ENCODE measurements at places on chromosomes 16 and 17.
A peak's percentile ranks its signal among the peaks of the same experiment; 100 is the strongest.

- DNase-seq: no peak
These were observed 119.0 kb downstream of the MYO1D start for GRCh38 chr17:32757963-32758362.

DNA sequence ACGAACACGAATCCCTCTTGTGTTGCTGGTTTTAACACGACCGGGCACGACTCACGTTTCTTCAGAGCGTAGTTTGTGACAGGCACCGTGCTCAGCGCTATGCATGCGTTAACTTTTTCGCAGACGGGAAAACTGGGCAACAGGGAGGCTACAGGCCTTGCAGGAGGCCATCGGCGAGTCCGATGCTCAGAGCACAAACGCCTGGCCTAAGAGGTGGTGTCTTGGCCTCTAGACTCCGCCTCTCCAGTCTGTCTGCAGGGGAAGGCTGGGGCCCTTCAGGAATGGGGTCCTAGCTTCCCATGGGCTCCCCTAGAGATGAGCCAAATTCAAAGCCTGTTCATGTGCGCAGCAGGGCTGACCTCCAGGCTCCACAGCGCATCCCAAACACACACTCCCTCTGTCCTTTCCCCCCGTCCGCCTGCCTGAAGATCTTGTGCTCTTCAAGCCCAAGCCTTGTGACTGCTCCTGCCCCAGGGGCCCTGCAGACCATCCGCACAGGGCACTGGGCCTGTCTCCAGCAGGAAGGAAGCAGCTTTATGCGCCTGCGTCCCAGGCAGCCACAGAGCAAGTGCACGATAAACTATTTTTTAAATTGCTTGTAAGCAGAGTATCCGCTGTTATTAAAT, 3.1 kb downstream of the CLCN7 start:
- DNase-seq: no peak

DNA sequence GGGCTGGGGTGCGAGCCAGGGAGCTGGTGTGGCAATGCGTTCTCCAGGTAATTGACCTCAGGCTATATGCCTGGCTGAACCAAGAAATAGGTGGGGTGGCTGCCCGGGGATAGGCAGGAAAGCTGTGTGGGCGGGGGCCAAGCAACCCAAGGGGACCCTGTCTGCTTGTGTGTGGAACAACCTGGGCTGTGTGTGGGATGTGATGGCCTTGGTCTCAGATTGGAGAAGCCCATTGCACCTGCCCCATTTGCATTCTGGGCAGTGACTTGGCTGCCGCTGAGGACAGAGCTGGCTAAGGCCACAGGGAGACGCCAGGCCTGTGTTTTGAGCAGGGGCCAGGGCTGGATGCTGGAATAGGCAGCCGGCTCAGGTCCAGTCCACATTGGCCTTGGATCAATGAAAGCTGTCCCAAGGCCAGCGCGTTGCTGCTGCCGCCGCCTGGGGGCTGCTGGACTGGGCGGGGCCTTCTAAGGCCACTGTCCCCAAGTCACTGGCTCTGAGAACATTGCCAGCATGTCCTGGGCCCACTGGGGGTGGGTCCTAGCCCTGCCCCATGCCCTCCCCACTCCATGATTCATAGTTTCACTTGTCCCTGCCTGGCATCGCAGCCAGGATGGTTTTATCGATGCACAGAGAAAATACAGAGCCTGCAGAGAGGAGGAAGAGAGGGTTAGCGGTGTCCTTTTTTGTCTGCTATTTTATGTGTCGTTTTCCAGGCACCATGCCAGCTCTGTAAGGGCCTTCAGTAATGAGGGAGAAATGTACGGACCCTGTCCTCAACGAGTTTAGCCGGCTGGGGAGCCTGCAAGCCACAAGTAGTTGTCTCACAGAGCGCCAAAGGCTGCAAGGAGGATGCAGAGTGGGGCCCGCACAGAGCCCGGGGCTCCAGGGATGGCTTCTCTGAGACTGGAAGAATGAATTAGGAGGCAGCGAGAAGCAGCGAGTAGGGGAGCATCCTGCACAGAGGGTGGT, 43.9 kb downstream of the NKD1 start:
- DNase-seq: no peak

DNA sequence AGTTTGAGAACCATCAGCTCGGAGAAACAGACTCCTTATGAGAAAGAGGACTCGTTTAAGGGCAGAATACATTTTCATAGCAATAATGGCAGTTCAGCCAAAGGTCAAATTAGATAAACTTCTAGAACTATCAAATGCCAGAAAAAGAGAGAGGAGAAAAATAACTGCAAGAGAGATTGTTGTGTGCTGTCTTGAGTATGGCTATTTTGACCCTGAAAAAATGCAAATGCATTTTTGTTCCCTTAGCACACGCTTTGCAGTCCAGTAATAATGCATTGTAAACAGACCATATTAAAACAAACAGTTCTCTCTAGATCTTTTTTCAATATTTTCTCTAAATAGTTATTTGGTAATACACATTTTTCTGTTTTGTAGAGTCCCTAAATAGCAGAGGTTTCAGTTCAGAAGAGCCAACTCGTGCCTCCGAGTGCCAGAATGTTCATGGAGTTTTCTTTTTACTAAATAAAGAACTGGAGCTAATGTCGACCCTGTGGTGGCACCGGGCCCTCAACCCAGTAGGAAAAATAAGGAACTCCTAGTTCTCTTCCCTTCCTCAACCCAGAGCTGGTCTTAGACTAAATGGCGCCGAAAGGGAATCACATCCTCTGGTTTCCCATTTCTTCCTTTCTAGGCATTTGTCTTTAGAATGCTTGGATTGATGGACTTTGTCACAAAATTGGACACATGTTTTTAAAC, 298.0 kb downstream of the MAP2K4 start:
- peak; percentile 51 for DNase-seq

DNA sequence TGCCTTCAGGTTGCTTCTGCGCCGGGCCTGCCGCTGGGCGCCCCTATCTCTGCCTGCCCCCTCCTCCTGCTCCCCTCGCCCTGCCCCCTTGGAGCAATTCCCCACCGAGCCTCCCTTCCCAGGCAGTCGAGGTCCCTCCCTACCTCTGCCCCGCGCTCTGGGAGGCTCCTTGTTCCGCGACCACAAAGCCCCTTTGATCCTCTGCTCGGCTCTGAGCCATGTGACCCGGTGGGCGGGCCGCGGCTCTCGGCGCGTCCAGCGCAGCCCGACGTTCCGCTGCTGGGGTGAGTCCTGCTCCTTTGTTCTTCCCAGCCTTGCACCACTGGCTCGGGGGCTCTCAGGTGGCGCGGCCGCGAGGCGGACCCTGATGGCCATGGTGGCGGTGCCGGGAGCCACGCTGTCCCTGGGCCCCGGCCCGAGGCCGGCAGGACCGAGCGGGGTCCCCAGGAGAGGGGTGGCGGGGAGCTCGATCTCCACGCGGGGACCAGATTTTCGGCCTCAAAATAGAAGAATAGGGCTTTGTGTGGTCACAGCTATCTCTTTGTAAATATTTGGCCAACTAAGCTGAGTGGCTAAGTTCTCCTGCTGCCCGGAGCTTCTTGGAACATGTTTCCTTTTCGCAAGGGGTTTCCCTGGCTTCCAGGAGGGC, 310.6 kb downstream of the SEC14L1 start:
- DNase-seq: peak; percentile 69

GRCh38 chr17:18250708-18251107, 7.8 kb downstream of the FLII start:
- DNase-seq: no peak

DNA sequence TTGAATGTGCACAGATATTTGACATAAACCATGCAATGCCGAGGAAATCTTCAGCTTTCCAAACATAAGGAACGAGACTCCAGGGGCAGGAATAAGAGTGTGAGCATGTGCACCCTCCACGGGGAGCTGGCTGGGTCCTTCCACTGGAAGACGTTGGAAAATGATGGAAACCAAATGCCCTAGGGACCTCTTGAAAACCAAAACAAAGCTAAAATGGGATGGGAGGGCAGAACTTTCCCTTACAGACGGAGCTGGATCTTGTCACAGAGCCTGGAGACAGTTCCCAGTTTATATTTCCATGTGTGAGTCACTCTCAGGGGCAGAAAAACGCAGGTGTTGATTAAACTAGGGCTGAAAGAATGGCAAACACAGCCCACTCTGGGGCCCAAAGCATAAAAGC, 34.4 kb upstream of the DNAH17 start:
- DNase-seq: peak; percentile 59

DNA sequence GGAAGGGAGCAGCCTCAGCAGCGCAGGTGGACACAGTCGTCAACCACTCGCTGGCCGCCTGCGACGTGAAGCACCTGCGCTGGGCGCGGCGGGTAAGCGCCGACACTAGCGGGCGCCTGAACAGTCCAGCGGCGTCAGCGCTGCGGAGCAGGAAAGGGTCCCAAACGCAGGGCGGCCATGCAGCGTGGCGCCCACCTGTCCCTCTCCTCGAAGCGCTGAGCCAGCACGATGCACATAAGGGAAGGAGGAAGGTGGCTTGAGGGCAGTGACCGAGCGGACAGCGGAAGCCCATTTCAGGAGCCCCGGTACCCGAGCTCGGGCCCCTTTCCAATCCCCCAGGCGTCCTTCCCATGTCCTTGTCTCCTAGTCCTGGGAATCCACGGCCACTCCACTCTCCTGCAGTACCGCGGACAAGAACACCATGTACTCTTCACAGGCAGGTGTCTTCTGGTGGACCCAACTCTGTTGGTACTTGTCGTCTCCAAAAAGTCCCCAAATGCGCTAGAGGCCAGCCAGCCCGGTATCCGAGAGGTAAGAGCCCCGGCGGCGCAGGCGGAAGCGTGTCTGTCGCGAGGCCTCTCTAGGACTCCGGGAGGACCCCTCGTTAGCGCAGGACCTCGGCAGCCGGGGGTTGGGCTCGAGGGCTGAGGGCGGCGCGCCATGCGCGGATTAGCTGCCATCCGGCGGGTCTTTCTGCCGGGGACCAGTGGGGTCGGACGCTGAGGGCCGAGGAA, 14.4 kb downstream of the ZNF232 start:
- DNase-seq: no peak

DNA sequence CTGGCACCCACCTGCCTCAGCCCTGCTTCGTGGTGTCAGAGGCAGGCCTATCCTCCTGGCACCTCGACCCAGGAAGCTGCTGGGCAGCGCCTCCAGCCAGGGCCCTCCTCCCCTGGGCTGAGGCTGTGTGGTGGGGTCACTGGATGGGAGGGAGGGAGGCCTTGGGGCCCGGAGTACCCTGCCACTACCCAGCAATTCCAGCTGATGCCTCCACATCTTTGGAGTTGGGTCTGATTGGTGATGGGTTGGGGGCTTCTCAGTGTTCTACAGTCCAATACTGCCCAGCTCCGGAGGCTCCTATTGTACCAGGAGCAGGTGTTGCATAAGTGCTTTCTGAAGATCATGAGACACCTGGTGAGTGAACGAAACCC, 48.0 kb downstream of the USP22 start:
- DNase-seq: no peak

DNA sequence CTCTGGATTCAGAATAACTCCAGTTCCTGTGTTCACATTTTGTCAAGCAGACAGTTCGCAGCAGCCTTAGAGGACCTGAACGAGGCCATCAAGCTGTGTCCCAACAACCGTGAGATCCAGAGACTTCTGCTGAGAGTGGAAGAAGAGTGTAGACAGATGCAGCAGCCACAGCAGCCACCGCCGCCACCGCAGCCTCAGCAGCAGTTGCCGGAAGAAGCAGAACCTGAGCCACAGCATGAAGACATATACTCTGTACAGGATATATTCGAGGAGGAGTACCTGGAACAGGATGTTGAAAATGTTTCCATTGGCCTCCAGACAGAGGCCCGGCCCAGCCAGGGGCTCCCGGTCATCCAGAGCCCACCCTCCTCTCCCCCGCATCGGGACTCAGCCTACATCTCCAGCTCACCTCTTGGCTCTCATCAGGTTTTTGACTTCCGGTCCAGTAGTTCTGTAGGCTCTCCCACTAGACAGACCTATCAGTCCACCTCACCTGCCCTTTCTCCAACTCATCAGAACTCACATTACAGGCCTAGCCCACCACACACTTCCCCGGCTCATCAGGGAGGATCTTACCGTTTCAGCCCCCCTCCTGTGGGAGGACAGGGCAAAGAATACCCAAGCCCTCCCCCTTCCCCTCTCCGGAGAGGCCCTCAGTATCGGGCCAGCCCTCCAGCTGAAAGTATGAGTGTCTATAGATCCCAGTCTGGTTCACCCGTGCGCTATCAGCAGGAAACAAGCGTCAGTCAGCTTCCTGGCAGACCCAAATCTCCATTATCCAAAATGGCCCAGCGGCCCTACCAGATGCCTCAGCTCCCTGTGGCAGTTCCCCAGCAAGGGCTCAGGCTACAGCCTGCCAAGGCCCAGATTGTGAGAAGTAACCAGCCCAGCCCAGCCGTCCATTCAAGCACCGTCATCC, 25.9 kb downstream of the CYB561 start:
- no peak for DNase-seq

DNA sequence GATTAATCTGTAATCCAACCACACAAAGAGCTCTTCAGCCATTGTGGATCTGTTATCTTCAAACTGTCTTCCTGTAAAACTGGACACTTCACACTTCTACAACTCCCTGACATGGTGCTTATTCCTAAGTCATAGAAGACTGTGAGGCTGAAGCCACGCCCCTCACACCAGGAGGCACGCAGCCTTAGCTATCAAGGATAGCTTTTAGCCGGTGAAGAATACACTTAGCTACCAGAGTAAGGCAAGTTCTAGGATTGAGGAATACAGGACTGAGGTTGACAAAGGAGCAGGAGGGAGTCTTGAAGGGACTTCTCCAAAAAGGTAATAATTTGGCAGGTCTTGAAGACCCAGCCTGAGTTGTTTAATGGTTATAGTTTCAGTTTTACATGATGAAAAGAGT, 79.8 kb upstream of the GAS7 start:
- no peak for DNase-seq

DNA sequence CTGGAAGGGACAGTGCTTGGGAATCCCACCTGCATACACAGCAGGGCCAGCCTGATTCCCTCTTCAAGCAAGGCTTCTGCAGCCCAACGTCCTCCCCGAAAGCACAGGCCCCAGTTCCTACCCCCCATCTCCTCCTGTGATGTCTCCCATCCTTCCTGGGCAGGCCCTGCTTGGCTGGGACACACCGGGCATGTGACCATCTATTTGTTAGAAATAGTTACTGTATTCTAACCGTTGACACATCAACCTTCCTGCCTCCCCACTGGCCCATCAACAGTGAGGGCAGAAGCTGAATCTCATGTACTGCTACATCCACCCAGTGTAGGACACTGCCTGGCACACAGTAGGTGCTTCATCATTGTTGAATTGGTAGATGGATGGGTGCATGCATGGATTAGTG, 10.7 kb downstream of the PRR29 start:
- DNase-seq: no peak

DNA sequence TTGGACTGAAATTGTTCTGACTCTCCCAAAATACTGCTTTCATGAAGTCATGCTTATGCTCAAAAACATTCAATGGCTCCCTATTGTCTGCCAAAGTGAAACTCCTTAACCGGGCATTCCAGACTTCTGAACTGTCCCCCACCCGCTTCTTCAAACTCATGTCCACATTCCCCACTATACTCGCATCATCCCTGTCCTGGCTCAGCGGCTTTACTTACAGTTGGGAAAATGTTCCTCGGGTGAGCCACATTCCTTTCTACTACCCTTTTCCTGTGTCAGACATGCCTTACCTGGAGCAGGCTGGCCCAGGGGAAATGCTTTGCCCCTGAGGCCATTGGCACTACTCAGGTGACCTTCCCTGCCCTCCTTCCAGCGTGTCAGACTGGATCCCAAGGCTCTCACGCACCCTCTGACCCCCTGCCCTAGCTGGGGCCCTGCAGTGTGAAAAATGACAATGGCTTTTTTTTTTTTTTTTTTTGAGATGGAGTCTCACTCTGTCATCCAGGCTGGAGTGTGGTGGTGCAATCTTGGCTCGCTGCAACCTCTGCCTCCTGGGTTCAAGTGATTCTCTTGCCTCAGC, 5.3 kb downstream of the CYGB start:
- peak; percentile 17 for DNase-seq
